ENCODE measurements at places on chromosomes 16 and 17.

DNA sequence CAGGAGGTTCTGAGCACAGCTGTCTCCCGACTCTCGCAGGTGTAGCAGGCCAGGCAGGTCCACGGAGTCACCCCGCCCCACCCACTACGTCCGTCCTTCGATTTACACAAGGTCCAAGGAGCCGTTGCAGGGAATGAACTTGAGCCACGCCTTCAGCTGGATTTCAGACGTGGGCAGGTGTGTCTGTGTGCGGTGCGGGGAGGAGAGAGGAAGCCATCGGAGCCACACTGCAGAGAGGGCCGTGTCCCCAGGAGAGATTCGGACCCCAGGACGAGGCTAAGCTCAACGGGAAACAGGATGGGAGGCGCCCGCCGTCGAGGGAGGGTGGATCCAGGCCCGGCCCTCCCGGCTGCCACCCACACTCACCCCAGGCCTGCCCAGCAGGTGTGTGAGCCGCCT lies 50.3 kb downstream of the RPH3AL start:
- no peak for DNase-seq

DNA sequence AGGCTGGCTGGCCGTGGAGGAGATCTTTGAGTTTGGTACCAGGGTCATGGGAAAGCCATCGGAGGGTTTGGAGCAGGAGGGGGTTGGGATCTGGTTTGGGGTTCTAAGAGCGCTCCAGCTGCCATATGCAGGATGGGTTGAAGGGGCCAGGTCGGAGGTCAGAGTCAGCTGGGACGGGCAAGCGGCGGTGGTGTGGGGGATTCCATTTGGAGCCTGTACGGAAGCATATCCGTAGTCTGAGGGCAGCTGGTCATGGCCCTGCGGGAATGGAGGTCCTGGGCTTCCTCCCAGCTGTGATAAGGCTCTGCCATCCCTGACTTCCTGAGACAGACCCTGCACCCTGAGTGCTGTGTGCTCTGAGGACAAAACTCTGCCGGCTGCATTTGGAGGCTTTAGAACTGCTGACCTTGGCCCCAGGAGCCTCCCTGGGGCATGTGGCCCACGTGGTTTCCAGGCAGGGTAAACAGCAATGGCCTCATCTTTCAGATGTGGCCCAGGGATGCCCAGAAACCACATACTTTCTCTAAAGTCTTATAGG lies 46.5 kb downstream of the ATP2C2 start:
- no peak for DNase-seq

GRCh38 chr16:521381-522210 lies 5.9 kb upstream of the CAPN15 start:
- no peak for DNase-seq

DNA sequence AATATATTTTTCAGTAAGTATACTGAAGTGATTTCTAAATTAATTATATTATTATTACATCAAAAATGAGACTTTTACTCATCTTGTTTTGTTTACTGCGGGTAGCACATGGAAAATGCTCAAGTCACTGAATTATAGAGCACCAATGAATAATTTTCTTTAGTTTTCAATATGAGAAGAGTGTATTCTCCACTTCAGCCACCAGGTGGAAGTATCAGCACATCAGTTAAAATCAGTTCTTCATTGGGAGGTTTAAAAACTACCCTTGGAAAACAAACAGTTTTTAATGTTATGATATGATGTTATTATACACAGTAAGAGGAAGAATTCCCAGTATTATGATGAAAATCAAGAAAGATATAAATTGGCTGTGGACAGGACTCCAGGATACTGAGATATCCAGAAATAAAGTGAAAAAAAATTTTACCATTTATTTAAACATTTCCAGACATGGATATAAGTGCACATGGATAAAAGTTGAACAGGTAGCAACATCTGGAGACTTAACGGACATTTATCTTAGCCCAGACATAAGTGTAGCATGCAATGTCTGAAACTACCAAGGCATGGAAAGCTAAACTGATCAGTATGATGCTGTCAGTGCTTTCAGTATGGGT lies 467.3 kb downstream of the KCNJ2 start:
- no peak for DNase-seq

GRCh38 chr17:489758-490329 lies 137.2 kb upstream of the RPH3AL start:
- DNase-seq = no peak

DNA sequence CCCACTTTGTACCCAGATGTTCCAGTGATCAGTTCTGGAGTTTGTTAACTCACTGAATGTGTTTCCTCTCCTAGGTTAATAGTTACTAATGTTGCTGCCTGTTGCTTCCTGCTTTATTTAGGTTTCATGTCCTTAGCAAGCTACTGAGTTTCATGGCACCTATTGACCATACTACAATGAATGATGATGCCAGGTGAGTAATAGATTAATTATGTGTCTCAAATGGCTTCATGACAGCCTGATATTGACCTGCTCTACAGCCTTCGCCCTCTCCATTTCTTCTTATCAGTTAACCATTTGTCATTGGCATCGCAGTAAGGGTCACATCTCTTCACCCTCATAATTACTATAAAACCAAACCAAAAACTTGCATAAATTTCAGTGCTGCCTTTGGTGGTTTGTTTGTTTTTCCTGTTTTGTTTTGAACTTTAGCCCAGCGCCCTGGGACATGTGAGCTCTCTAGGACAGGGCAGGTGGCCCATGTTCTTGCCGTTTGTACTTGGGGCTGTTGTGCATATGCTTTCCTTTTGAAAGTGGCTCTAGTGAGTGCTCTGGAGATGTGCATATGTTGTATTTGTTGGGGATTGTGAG lies 82.8 kb downstream of the AATF start:
- no peak for DNase-seq

GRCh38 chr16:48622456-48623303 lies 12.7 kb upstream of the N4BP1 start:
- no peak for DNase-seq

DNA sequence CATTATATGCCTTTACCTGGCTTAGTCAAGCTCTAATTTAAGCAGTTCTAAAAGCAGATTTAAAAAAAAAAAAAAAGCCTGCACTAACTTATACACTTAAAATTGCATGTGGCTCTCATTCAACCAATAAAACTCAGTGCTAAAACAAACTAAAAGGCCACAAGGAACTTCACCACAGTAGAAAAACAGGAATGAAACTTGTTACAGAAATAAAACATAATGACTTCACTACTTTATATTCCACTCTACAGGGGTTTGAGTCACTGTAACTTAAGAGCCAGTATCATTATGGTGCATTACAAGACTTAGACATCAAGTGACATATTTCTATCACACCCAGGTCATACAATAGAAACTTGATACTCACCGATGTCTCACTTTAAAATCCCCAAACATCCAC lies 11.1 kb downstream of the CA10 start:
- no peak for DNase-seq

GRCh38 chr16:68179196-68179795 lies 56.6 kb downstream of the ESRP2 start:
- DNase-seq = no peak

DNA sequence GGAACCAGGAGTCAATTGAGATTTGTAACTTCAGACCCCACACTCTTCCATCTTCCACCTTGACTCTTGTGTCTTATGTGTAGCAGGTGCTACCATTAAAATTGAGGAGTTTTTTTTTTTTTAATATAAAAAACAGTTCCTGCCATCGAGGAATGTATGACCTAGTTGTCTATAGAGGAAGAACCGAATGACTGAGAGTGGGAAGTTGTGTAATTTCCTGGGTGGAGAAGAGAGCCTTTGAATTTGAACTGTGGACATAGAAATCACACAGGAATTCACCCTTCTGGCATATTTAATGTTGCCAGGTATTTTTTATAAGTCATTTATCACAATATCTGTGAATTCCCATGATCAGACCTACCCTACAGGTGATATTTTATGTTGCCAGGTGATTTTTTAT lies 22.0 kb downstream of the SP2 start:
- DNase-seq = no peak

GRCh38 chr16:88917146-88917914 lies 50.9 kb upstream of the PABPN1L start:
- no peak for DNase-seq

GRCh38 chr16:9465161-9465560 lies 373.7 kb downstream of the HAPSTR1 start:
- no peak for DNase-seq

- no peak for DNase-seq
Observed at GRCh38 chr17:45756266-45756991, 27.7 kb upstream of the CRHR1 start.

GRCh38 chr16:35569413-35569812 lies 2110.0 kb downstream of the TP53TG3F start:
- no peak for DNase-seq

GRCh38 chr16:50694206-50694605 lies 800 bp downstream of the NOD2 start:
- DNase-seq = no peak
